ELR (cell line): ENCODE measurements at places on chromosomes 3 and 15.

GRCh38 chr3:49554633-49555265 lies 472 bp downstream of the BSN start:
- DNase-seq = no peak

DNA sequence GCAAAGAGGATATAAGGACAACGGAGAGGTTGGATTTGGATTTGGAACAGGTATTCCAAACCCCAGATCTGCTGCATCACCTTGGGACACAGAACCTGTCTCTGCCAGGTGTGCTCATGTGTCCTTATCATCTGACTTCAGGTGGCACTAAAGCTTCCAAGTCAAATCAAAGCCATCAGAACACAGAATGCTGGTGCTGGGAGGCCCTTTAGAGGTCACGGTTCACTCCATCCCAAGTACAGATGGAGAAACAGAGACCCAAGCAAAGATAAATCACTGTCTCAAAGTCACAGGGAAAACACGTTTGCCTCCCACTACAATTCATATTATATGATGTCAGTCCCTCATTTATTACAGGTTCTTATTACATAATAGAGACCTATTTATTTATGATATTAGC lies 72.8 kb downstream of the HES1 start:
- DNase-seq = no peak

DNA sequence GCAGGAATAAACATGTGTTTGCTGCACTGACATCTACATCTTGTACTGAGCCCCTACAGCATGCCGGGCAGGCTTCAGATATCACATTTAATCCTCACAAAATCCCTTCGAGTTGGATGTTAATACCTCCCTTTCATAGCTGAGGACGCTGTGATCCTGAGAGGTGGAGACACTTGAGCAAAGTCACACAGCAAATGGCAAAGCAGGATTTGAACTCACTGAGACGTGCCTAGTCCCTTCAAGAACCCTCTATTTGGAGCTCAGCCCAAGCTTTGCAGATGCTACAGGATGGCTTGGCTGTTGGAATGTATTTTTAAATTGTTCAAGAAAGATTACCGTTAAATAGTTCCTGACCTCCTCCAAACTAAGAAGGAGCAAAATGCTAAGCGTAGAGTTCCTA lies 64.6 kb upstream of the SLC6A6 start:
- no peak for DNase-seq

DNA sequence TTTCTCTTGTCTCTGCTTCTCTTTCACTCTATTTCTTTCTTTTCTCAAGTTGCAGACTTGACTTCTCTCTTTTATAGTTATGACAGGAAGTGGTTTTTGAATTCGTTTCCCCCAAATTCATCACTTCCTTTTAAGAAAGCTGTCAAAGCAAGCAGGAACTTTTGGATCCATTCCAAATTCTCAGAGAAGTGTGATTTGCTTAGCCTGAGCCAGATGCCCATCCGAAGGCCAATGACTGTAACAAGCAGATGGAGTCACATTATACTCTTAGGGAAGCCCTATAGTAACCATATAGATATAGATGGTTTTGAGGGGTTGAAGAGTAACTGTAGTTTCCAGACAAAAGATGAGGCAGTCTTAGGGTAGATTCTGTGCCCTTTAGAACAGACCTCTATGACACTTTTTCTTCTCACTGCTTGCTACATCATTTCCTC lies 592.0 kb upstream of the KCNMB2 start:
- DNase-seq = peak; percentile 32

GRCh38 chr3:10437272-10437994 lies 68.0 kb downstream of the ATP2B2 start:
- DNase-seq = peak; percentile 83

- no peak for DNase-seq
These were observed 762 bp upstream of the IQSEC1 start for GRCh38 chr3:13074006-13074375.

DNA sequence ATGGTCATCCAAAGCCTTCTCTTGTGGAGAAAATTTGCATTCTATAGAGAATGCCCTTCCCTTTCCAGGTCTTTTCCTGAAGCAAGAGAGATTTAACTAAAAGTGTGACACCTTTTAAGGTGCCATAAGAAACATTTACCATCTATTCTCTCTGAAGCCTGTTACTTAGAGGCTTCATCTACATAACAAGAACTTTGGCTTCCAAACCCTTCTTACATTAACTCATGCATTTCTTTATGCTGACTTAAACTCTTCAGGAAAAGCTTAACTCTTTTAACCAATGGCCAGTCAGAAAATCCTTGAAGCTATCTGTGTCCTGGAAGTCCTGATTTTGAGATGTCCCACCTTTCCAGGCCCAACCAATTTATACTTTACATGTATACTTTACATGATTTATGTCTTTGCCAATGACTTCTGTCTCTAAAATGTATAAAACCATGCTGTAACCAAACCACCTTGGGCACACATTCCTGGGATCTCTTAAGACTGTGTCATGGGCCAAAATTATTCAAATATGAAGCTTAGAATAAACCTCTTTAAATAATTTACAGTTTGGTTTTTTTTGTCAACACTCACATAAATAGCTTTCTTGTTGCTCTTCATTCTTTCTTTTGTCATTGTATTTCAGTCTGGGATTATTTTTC lies 472.6 kb upstream of the NECTIN3 start:
- peak; percentile 75 for DNase-seq

GRCh38 chr3:24416224-24416623 lies 78.4 kb downstream of the THRB start:
- DNase-seq = no peak

DNA sequence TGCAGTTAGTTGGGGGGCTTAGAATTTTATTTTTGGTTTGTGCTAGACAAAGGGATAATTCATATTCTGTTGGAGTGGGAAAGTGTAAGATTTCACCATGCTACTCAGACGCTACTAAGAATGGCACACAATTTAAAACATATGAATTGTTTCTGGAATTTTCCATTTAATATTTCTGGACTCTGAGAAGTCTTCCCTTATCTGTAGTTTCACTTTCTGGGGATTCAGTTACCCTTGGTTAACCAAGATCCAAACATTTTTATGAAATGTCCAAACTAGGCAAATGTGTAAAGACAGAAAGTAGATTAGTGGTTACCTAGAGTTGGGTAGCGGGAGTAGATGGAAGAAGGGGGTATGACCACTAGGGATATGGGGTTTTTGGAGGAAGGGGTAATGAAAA lies 53.1 kb downstream of the TCF12 start:
- DNase-seq = no peak

DNA sequence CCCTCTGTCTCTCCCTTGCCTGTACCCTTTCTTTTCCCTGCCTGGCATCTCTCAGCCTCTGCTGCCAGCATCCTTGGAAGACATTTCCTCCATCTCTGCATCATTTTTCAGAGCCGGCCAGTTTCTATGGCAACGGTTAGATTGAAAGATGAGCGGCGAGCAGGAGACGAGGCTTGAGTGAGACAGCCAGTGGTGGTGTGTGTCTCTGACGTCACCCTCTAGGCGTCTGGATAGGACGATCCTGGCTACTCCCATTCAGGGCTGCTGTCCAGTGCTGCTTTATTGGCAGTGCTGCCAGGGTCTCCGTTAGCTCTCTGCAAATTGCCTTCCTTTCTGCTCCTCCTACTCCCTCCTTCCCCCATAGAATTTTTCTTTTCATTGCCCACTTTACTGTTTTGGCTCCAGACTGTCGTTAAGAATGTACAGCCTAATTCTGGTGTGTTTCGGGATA lies 57.9 kb downstream of the TRAK1 start:
- DNase-seq = peak; percentile 68

GRCh38 chr15:28246605-28247004 lies 75.4 kb downstream of the HERC2 start:
- DNase-seq = no peak

DNA sequence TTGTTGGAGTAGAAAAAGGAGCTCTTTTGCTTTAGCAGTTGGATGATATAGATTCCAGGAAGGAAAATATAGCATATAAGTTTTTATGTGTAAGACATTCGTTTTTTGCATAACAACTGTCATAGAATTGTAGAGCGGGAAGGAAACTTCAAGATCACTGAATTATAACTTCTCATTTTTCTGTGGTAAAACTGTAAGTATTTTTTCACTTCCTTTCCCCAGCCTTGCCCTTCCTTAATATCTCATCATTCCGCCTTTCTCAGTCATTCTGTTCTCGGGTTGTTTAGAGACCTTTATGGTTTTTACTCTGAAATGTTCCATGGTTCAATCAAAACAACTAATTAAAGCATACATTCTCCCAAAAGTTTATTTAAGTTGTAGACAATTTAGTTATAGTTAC lies 1.1 kb downstream of the EAF2 start:
- no peak for DNase-seq

DNA sequence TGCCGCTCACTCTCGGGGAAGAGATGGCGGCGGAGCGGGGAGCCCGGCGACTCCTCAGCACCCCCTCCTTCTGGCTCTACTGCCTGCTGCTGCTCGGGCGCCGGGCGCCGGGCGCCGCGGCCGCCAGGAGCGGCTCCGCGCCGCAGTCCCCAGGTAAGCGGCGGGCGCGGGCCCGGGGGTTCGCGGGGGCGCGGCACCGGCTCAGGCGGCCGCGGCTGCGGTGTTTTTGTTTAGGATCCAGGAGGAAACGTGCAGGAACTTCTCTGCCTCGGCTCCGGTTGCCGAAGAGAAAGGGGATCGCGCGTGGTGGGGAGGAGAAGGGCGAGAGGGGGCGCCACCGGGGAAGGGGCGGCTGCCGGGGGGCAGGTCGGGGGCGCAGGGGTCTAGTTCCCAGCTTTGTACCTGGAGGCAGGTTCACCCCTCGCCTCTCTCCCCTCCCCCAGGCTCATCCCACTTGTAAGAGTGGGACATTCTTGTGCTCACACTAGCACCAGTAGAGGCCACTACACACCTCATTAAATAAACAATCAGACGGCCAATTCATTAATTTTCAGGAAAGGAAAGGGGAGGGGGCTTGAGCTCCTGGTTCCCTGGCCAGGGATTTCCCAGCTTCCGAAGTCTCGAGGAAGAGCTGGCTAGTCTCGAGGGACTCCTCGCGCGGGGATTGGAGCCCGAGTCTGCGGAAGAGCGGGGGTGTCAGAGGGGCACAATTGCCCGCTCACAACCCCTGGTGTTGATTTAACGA lies 562 bp downstream of the NEO1 start:
- DNase-seq = peak; percentile 31

GRCh38 chr3:42830437-42831320 lies 21.4 kb downstream of the ACKR2 start:
- peak; percentile 37 for DNase-seq
